Activated CD4-positive, alpha-beta T cell treated with anti-CD3 and anti-CD28 coated beads, Interleukin-2, amount 10 ng/mL, durations not matched to agents 24 days and 14 days (primary cell): ENCODE measurements at places on chromosomes 2 and 18. TPM values are rescaled to one million over a fixed set of nuclear protein-coding genes. Genes with fewer than 3 reads are reported as not detected.

DNA sequence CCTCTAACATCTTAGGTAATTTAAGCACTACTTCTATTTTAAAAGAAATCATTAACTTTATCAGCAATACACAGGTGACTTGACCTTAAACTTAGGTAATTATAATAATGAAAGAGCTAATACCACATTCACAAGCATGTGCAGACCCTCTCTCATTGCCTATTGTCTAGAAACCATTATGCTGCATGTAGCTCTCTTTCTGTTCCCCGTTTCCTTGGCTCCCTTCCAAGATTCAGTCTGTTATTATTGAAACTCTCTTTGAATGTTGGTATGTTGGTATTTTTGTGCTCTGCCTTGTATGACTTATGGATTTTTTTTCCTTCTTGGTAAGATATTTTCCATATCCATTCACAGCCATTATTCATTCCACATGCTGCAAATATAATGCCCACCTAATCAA, 201.2 kb downstream of the CDCA7 start:
- no peak overlapping the region for H3K27ac ChIP-seq
- H3K36me3 ChIP-seq, result no peaks in the 10 kb centered on the region
- no peak overlapping the region for H3K4me3 ChIP-seq

- H3K4me1 ChIP-seq, result no peaks in the 10 kb centered on the region
- no peak overlapping the region for H3K4me3 ChIP-seq
- no peaks in the 10 kb centered on the region for H3K27me3 ChIP-seq
- no peaks in the 10 kb centered on the region for H3K36me3 ChIP-seq
- H3K27ac ChIP-seq, result no peak overlapping the region
Measured at GRCh38 chr18:41410006-41410405, 545.0 kb upstream of the PIK3C3 start.

DNA sequence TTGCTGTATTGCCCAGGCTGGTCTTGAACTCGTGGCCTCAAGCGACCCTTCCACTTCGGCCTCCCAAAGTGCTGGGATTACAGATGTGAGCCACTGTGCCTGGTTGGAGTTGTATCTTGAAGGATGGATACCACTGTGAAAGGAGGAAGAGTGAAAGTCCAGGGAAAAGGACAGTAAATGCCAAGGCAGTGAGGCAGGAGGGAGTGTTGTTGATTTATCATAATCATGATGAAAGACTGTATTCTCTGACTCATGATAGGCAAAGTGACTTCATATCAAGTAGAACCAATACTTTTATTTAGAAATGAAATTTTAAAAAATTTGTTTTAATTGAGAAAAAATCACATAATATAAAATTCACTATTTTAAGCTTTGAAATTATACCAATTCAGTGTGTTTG, 162.3 kb downstream of the ARHGAP28 start:
- H3K27ac ChIP-seq, result no peak overlapping the region
- no peaks in the 10 kb centered on the region for H3K27me3 ChIP-seq
- DNase-seq, result no peak

DNA sequence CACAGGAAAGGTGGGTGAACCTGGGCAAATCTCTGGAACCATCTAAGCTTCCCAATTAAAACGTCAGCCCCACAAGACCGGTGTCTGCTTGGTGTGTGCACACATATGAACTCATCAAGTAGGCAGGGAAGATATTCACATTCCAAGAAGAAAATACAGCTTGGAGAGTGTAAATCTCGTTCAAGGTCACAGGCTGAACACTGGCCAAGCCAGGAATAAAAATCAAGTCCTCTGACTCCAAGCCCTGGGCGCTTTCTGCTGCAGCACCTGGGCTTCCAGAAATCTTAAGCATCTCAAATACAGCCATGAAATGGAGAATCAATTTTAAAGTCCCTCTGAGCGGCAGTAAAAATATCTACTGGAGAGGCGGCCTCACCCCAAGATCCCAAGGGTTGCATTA, 150.9 kb downstream of the TWIST2 start:
- H3K4me1 ChIP-seq, result no peaks in the 10 kb centered on the region
- peaks cover 4% of the 10 kb centered on the region for H3K27me3 ChIP-seq
- no peak overlapping the region for H3K27ac ChIP-seq
- H3K4me3 ChIP-seq, result no peak overlapping the region
- no peak for DNase-seq

- H3K4me1 ChIP-seq, result no peaks in the 10 kb centered on the region
- H3K27me3 ChIP-seq, result no peaks in the 10 kb centered on the region
- no peaks in the 10 kb centered on the region for H3K36me3 ChIP-seq
- H3K4me3 ChIP-seq, result no peak overlapping the region
Measured at GRCh38 chr2:137693534-137693933, 270.7 kb upstream of the HNMT start.

Gene METTL4
- 17.7 and 18.4 TPM in 2 replicates for total RNA-seq

Gene TFCP2L1
- total RNA-seq, result 0.12 TPM in 1 of 2 replicates, not detected in the other
